Forelimb muscle (tissue), 1 donor: ENCODE measurements at places on chromosomes 7 and 10. TPM values are rescaled to one million over a fixed set of nuclear protein-coding genes. Genes with fewer than 3 reads are reported as not detected.

DNA sequence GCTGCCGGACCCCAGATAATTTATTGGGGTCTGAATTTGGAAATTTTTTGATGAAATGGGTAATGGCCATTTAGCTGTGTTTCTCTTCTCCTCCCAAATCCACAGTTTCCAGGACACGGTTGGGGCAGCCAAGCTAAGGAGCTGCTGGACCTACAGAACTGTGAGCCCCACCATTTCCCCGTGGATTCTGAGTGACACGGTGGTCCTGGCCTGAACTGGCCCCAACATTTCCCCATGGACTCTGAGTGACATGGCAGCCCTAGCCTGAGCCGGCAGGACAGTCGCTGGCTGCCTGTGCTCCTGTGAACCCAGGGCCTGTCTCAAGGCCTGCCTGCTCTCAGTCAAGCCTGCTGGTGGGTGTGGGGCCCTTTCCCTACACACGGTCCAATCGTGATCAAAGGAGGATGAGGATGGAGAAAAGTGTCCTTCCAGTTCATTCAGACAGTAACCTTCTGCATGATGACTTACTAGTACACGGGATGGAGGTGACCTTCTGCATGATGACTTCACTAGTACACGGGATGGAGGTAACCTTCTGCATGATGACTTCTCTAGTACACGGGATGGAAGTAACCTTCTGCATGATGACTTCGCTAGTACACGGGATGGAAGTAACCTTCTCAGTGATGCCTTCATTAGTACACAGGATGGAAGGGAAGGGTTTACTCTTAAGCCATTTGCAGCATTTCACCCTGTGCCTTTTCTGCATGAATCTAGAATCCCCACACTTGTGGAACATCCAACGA is 359.9 kb downstream of the GLRX3 start:
- DNase-seq = no peak

- DNase-seq = no peak
Measured at GRCh38 chr7:86647385-86648094, 3.8 kb downstream of the GRM3 start.

- DNase-seq = no peak
Measured at GRCh38 chr10:122422266-122422989, 32.0 kb upstream of the ARMS2 start.

Gene MYH16
- polyA plus RNA-seq = 0.18 TPM

Gene AKR1C4
- polyA plus RNA-seq = not detected

DNA sequence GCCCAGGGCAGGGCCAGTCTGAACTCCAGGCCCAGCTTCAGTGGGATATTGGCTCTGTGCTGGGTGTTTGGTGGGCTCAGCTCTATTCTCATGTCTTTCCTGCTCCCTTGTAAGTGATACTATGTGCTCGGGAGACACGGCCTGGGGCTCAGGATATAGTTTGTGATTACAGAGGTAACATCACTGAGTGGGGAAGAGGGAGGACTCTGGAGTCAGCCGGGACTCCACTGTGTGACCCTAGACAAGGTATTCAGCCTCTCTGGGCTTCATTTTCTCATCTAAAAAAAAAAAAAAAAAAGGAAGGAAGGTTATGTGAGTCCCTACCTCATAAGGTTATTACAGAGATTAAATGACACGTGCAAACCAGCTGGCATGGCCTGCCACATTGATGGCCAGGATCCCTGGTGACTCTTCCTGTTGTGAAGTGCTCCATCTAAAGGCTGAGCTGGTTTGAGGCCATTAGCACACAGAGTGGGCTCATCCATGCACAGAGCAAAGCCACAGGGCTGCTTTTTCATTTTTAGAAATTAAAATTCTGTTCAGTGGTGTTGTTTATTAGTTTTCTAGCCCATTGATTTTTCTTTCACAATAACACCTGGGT is 15.7 kb downstream of the SLC13A4 start:
- DNase-seq = no peak

- DNase-seq = no peak
Measured at GRCh38 chr10:122648599-122649428, 50.8 kb downstream of the C10orf120 start.

DNA sequence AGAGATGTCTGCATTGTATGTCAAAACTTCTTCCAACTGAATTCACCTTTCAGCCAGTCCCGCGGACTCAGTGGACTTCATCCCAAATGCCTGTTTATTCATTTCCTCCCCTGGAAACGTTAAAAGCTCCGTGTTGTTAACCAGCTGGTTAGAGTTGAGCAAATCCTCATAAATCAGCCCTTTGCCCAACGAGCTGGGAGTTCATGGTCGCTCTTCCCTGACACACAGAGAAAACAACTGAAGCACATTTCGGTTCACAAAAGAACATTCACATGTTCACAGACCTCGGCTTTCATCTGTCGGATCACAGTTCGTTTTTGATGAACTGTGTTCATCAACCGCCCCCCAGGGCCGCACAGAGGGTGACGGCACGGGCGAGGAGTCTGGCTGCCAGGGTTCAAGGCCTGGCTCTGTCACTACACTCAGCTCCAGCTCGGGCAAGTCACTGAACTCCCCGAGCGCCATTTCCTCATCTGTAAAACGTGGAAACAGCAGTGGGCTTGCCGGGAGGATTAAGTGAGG is 62.6 kb downstream of the GLI3 start:
- no peak for DNase-seq

DNA sequence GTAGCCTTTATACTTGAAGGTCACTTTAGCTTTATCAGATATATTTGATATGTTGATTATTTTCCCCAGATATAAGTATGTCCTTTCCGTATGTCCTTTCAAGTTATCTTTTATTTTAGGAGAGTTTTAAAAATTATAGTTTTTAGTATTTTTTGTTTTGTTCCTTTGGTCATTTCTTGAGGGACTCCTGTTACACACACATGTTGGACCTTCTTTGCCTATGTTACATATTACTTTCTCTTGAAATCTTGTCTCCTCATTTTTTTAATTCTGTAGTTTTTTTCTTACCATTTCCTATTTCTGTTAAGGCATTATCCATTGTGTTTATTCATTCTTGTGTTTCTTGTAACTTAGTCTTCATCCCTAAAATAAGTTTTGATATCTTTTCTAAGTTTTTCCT is 23.9 kb downstream of the GLCCI1 start:
- DNase-seq = no peak
